Vagina (tissue), 2 donors: ENCODE measurements at places on chromosomes 4 and X.

- DNase-seq, result peak; percentile 77
Observed at GRCh38 chrX:94908171-94908570, 1234.2 kb downstream of the FAM133A start.

DNA sequence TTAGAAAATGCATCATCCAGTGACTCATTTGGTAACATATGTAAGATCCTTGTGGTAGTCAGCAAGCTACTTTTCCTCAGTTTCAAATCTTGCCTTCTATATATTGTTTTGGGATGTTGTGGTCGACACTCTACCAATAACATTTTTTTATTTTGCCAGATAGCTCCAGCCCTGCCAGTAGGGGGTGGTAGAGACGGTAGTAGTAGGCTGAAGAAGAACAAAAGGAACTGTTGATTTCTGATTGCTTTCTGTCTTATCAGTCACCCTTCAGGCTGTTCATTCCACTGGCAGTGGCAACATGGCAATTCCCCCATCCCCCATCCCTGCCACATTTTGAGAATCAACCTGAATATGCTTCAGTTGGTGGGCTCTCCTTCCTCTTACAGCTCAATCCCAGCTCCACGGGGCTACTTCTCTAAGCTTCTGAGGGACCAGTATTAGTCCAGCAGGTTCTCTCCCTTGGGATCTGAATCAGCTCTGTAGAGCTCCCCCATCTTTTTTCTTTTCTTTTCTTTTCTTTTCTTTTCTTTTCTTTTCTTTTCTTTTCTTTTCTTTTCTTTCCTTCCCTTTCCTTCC, 171.5 kb upstream of the VEGFC start:
- DNase-seq, result no peak

- DNase-seq, result no peak
Observed at GRCh38 chrX:118974908-118975671, 672 bp downstream of the LONRF3 start.

DNA sequence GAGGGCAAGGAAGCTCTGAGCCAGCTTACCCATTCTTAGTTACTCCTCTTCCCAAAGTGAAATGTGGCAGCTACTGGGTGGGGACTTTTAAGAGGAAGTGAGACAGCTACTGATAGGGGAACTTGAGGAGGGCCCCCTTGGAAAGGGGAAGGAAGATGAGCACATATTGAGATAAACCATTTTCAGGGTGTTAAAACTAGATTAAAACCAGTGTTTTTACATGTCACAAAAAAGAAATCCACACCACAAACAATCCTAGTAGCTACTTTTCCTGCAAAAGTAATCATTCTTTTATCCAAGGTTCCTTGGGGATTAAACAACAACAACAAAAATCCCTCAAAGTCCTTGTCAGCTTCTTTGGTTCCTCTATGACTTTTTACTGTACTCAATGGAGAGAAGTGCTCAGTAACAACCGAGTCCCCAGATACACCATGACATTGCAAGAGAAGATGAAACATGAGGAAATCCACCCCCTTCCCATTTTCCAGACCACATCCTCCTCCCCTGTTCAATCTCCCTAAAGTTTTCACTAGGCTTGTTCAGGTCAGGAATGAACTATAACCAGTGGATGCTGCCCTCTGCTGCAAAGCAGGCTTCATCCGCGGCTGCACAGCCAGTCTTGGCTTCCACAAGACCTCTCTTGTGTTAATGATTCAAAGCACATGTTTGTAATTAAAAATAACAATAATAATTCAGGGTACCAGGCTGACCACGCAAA, 113.5 kb upstream of the TMEM164 start:
- no peak for DNase-seq

DNA sequence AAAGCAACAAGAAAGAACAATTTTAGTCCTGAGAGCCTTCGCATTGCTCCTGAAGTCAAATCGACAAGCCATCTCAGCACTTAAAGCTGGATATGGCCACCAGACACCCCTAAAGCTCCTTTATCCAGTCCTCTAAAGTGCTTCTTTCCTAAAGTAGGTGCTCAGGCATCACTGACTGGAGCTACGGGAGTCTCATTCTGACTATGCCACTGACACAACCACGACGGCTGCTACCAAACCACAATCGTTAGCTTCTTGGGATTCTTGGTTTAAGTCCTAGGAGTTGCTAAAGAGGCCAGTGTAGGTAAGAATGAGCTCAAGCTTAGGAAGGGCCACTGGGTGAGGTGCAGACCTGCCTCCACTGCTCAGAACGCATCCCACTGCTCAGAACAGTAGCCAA, 1.0 kb downstream of the SLC10A6 start:
- DNase-seq, result no peak

- no peak for DNase-seq
Observed at GRCh38 chr4:61079427-61079826, 120.7 kb upstream of the ADGRL3 start.

- DNase-seq, result no peak
Observed at GRCh38 chr4:121712001-121712651, 15.3 kb upstream of the ANXA5 start.

GRCh38 chrX:153882086-153882498, 3.9 kb downstream of the L1CAM start:
- no peak for DNase-seq

- DNase-seq, result no peak
Observed at GRCh38 chrX:150872773-150873336, 25.6 kb downstream of the CD99L2 start.

DNA sequence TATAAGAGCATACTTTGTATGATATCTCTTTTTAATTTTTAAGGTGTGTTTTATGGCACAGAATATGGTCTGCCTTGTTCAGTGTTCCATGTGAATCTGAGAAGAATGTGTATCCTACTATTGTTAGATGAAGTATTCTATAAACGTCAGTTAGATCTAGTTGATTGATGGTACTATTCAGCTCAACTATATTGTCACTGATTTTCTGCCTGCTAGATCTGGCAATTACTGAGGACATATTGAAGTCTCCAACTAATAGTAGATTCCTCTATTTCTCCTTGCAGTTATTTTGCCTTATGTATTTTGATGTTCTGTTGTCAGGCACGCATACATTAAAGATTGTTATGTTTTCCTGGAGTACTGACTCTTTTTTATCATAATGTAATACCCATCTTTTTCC, 39.8 kb downstream of the AWAT2 start:
- DNase-seq, result no peak
